ENCODE measurements at places on chromosomes 7 and 10. TPM values are rescaled to one million over a fixed set of nuclear protein-coding genes. Genes with fewer than 3 reads are reported as not detected.

RBP4 gene
- not detected for total RNA-seq

OR6V1 gene
- total RNA-seq = not detected

- DNase-seq = peak; percentile 54
Measured at GRCh38 chr10:37495415-37495814, 362.0 kb downstream of the ZNF248 start.

PRSS1 gene
- total RNA-seq = not detected

IFIT2 gene
- total RNA-seq = 5.8 TPM

- no peak for DNase-seq
Measured at GRCh38 chr7:84582747-84583146, 388.2 kb upstream of the SEMA3A start.

MOGAT3 gene
- total RNA-seq = not detected

DNA sequence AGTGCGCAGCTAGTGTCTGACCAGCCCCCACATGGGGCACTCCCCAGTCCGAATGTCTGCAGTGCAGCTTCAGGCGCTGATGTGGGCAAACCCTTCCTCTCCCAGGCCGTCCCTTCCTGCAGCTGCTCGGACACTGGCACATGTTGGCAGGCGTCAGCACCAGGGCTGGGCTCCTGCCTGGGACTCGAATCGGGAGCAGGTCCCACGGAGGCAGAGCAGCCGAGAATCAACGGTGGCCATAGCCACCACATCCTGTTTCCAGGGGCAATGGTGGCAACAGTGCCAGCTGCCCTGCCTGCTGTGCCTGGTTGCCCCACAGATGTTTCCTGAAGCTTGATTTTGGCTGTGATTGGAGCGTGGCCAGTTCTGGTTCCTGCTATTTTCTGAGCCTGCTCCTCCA lies 65.8 kb downstream of the MGMT start:
- DNase-seq = no peak

GRCh38 chr10:34719746-34720145 lies 95.3 kb downstream of the PARD3 start:
- DNase-seq = no peak

CCL26 gene
- 0.36 TPM for total RNA-seq

GRCh38 chr10:47231414-47231813 lies 68.6 kb upstream of the GDF10 start:
- DNase-seq = no peak

HABP2 gene
- not detected for total RNA-seq

C7orf33 gene
- total RNA-seq = not detected

GRCh38 chr10:70459774-70460490 lies 18.5 kb upstream of the NODAL start:
- no peak for DNase-seq

TAS2R41 gene
- not detected for total RNA-seq

GRCh38 chr7:135748770-135749169 lies at the start of gene FAM180A:
TSS of gene FAM180A (minus strand) at chr7:135748813. CDS start at chr7:135748580, 233 bp downstream.
- peak; percentile 92 for DNase-seq

CYP2W1 gene
- total RNA-seq = not detected

SSC4D gene
- 0.60 TPM for total RNA-seq

- DNase-seq = no peak
Measured at GRCh38 chr10:76022366-76022765, 590.9 kb downstream of the LRMDA start.

GRCh38 chr7:86201767-86202166 lies 441.9 kb upstream of the GRM3 start:
- no peak for DNase-seq

FGFBP3 gene
- total RNA-seq = 0.12 TPM

- DNase-seq = no peak
Measured at GRCh38 chr7:127786184-127786583, 134.2 kb downstream of the SND1 start.

GRCh38 chr7:50217821-50218281 lies 86.7 kb upstream of the IKZF1 start:
- DNase-seq = no peak

GRCh38 chr10:130486906-130487305 lies 350.7 kb downstream of the GLRX3 start:
- DNase-seq = no peak

- no peak for DNase-seq
Measured at GRCh38 chr10:6164271-6165095, 38.2 kb upstream of the PFKFB3 start.

CXCL12 gene
- 30.3 TPM for total RNA-seq

DNA sequence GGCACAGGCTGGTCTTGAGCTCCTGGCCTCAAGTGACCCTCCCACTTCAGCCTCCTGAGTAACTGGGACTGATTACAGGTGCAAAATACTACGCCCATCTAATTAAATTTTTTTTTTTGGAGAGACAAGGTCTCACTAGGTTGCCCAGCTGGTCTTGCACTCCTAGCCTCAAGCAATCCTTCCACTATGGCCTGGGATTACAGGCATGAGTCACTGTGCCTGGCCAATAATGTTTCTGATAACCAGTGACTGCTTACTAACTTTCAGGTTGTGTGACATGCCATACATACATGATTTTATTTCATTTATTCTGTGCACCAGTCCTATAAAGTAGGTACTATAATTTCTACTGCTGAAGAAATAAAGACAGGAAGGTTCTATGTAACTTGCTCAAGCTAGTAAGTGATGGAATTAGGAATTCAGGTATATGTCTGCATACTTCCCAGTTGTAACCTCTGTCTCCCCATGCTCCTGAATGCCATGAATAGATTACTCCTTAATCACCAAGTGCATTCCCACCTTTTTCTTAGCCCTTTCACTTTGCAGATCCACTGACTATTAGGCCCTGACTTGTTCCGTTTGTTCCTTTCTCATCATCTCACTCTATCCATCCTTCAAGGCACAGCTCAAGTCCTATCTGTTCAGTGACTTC lies 28.1 kb downstream of the MCU start:
- DNase-seq = peak; percentile 22

All from RPMI7951 (cell line).